Epithelial cell of proximal tubule (primary cell): ENCODE measurements at places on chromosomes 5 and 9. TPM values are rescaled to one million over a fixed set of nuclear protein-coding genes. Genes with fewer than 3 reads are reported as not detected.

The NME5 gene
- 1.0 and 3.1 TPM in 2 replicates for total RNA-seq

The LCN9 gene
- not detected in 2 replicates for total RNA-seq

The SLC45A2 gene
- not detected in 2 replicates for total RNA-seq

The WNK2 gene
- 0.29 and 1.0 TPM in 2 replicates for total RNA-seq

The SAXO1 gene
- not detected in 2 replicates for total RNA-seq

The APBA1 gene
- total RNA-seq = 0.29 and 0.36 TPM in 2 replicates

DNA sequence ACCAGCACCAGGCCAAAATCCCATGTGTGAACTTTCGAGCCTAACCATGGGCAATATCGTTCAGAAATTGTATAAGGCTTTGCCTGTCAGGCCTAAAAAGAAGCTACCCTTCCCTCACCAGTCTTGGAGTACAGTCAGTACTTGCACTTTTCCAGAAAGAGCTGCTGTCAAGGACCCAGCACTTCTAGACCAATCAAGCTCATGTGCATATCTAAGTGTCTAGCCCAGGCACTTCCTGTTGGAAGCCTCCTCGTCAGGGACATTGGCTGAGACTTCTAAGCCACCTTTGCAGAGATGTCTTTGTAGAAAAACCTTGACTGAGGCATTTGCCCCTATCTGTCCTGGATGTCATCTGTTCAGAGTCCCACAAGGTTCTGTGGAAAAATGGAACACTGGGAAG, 1930.5 kb downstream of the EFNA5 start:
- DNase-seq = no peak

DNA sequence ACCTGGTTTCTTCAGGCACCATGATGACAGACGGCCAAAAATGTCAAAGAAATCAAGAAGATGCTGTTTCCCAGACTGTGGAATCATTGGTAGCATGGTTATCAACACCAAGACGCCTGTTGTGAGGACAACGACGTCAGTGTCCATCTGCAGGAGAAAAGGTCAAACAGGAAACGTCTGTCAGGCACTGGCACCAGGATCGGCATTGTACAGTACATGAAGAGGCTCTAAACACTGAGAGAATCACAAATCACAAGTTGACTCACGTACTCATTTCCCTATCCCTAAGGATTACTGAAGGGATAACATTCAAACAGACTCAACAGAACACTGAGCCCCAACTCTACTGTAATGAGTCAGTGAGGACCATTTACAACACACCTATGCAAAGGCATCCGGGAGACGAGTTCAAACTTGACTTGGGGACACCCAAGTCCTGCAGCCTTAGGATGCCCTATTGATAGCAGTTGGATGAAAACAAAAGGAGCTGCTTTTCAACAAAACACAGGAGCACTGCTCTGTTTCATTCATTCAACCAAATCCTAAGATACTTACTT, 21.0 kb downstream of the TSC1 start:
- no peak for DNase-seq

DNA sequence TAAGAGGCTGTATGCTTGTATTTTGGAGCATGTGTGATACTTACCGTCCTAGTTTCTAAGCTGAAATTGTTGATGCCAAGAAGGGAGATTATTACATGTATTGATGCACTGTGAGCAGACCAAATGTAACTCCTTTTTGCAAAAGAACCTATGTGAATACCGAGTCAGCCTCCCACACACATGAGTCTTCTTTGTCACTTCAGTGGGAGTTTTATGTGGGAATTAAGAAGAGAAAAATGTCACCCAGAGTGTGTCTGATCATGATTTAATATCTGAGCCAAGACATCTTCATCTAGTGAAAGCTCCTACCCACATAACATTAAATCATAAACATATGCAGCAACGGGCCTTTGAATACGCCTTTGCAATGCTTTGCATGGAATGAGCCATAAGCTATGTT, 380.3 kb upstream of the ACTBL2 start:
- DNase-seq = no peak

DNA sequence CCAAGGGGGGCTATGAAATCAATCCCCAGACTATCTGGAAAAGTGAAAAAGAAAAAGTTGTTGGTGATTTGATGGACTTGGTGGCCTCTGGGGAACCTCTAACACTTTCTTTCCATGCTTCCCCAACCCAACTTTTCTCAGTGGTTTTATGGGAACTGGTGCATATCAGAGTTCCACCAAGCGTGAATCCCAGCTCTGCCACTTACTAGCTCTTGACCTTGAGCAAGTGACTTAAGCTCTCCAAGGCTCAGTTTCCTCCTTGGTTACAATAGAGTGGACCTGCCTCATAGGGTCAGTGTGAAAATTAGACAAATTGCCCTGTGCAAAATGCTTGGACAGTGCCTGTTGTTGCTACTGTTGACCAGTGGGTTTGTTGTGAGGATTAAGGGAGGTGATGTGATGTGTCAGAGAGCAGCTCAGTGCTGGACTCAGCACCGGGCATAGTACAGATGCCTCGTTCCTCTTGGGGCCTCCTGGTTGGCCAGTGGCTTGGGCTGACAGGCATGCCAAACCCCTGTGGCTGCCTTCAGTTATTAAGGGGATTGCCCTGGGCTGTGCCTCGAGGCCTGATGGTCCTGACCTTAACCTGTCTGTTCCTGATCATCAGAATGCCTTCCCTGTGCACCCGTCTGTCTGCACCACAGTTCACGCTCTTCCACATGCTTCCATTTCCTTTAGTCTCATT, 49.3 kb downstream of the COL15A1 start:
- DNase-seq = no peak

The STPG3 gene
- not detected in 2 replicates for total RNA-seq

The PALM2AKAP2 gene
- 2.8 and 3.8 TPM in 2 replicates for total RNA-seq

DNA sequence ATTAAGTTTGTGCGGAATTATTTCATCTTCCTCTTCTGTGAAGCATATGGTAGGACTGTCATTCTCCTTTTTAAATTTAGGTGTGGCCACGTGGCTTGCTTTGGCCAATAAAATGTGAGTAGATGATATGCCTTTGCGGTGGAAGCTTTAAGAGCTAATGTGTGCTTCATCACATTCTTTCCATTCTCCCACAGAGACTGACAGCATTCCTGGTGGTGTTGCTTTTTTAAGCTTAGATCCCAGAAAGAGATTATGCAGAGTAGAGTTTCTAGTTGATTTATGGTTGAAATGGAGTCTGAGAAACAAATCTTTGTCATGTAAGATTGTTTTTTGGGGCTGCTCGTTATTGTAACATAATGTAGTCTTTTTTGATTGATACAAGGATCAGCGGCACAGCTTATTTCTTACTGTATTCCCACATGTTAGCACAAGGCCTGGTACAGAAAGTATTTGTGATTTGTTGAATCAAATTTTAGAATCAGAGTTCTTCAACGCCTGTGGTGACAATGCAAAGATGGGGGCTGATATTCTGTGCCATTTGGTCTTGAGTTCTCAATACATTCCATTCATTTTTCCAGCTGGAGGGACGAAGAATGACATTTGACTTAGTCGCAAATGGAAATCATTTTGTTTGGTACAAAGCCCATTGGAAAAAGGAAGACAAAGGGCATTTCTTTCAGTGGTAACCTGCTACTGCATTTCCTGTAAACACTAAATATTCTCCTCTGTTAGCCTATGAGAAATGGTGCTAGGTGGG, 209.9 kb upstream of the VLDLR start:
- DNase-seq = no peak

GRCh38 chr5:148574167-148574566, 80.2 kb downstream of the HTR4 start:
- no peak for DNase-seq

DNA sequence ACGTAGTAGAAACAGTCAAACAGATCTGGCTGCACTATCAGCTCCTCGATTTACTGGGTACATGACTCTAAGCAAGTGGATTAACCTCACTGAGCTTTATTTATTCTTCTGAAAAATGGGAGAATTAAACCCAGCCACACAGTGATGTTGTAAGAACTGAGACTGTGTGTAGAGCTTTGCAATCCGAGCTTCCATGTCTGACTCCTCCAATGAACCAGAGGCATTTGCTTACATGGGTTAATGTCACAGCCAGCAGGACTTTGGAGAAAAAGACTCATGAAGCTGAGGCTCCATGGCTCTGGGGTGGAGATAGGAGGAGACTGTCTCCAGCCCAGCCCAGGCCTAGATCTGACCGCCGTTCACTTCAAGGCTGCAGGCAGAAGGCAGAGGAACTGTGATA, 201.3 kb downstream of the CDK5RAP2 start:
- DNase-seq = no peak

DNA sequence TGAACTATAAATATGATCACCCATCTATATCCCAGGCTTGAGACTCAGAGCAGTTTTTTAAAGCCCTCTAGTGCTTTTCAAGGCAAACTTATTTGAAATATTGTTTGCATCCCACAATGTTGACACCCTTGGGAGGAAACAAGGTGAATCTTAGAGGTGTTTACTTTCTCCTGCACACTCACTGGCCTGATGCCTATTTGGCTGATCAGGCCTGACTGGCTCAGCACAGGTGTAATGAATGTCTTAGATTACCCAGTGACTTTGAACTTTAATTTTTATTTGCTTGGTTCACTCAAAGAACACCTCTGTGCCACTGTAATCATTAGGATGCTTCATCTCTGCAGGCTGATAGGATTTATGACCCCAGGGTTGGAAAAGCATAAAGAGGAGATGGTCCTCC, 158.3 kb downstream of the KCTD16 start:
- no peak for DNase-seq

- DNase-seq = peak; percentile 85
Observed at GRCh38 chr9:95822583-95823431, 52.7 kb upstream of the ERCC6L2 start.

GRCh38 chr9:129665814-129666520, 520 bp downstream of the PRRX2 start:
- DNase-seq = no peak

DNA sequence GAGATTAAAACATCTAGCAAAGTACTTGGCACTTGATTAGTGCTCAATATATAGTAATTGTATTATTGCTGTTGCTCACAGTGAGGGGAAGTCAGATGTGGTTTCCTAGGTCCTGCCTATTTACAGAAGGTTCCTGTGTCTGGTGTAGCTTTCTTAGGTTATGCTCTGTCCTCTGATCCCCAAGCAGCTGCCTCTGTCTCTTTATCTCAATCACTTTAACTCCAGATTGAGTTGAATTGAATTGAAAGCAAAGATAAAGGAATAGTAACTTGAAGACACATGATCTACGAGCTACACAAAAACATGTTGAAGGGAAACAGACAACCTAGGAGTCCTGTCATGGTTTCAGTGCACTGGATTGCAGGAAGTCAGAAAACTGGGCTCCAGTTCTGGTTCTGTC, 113.9 kb upstream of the ADAMTSL1 start:
- no peak for DNase-seq
